ENCODE measurements at places on chromosomes 3 and 15.
A peak's percentile ranks its signal among the peaks of the same experiment; 100 is the strongest.

DNA sequence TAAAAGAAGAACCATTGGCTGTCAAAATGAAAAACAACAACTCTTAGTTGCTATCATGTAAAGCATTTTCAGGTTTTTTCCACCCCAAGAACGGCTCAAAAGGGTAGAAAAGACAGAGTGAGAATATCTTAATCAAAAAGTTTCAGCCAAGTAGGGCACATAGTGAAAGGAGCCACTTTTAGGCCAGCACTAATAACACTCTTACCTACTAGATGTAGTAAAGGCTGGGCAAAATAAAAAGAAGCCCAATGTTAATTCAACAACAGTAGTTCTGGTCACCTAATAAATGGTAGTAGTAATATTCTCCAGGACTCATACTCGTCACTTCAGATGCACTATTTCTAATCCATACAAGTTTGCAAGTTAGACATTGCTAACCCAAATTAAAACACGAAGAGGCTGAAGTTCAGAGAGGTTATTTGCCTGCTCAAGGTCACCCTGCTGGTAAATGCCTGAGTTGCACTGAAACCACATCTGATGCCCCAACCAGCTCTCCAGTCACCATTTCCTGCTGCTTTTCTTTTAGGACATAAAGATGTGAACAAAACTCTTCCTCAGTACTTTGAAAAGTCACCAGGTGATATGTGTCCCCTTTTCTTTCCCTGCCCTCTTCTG, 7.5 kb downstream of the GOLIM4 start:
- DNase-seq: no peak

DNA sequence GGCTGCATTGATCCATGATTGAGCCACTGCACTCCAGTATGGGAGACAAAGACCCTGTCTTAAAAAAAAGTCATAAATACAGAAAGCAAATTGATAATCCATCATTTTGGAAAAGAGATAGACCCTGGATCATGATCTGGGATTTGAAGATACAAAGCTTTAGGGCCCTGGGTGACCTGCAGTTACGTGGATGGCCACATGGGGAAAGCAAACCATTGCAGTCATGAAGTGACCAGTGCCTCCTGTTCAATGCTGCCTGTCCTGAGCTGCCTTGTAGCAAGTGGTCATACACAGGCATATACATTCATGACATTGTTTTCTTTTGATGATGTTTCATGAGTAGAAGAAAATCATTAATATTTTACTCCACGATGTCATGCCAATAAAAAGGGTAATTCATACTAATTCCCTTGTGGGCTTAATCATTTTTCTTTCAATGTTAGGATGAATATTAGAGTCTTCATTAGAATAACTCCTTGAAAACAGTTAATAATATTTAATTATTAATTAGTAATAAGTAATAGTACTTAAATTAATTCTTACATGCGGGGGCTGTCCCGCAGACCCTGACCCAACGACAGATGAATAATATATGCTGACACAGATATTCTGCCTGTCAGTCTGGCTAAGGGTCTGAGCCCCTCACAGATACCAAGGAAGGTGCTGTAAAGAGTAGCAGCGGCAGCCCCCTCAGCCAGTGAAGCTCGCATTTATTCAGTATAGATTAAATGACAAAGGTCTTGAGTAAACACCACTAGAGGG, 109.0 kb upstream of the UNC13C start:
- no peak for DNase-seq

- DNase-seq: no peak
These were observed 15.2 kb upstream of the GBE1 start for GRCh38 chr3:81776643-81777042.

DNA sequence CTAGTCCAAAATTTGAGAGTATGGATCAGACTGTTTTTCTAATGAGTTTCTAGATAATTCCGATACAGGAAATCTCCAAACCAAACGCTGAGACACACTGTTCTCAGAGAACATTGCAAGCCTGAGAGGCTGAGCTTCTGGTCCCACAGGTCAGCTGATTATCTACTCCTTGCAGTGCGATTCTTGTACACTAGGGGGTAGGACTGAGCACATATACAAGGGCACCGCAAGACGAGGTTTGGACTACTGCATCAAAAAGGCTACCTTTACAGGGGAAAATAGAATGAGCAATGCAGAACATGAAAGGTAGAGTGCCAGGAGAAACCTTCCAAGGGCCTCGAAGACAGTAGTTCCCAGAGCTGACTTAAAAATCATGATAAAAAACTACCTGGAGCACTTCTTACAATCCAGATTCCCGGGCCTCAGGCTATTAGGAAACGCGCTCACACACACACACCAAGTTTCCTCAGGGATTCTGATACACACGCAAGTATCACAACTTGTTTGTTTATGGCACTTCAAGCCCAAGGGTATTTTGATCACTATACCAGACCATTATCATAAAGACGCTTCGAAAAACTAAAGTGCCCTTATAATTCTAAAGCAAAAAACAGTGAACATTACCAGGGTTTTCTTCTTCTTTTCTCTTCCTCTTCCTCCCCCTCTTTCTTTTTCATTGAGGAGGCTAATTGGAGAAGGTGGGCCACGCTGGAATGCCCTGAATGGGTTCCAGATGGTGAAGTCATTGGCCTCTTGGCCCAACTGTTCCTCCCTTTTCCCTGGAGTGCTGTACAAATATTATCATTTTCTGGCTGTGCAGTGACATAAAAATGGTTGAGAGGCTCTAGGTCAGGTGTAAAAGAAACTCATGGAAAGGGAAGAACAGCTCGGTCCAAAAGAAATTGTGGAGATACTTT, 61.8 kb downstream of the SLC12A8 start:
- DNase-seq: peak; percentile 9

DNA sequence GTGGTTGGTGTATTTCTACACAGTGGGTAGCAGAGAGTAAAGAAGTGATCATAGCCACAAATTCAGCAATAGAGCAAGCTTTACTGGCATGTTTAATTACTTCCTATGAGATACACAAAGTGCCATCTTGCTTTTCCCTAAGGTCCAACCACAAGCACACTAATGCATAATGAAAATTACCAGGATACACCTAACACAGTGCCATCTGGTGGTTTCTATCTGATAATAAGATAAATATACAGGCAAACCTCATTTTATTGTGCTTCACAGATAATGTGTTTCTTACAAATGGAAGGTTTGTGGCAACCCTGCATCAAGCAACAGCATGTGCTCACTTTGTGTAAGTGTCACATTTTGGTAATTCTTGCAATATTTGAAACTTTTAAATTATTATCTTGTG, 223.0 kb downstream of the NSUN3 start:
- peak; percentile 10 for DNase-seq

GRCh38 chr3:52195823-52196331, 2.1 kb upstream of the ALAS1 start:
- no peak for DNase-seq

- DNase-seq: no peak
These were observed 55.3 kb downstream of the TRAT1 start for GRCh38 chr3:108877901-108878300.

GRCh38 chr3:10758304-10759037, 57.6 kb upstream of the SLC6A11 start:
- DNase-seq: peak; percentile 70

GRCh38 chr3:14151471-14152083, 26.7 kb downstream of the TMEM43 start:
- DNase-seq: no peak

DNA sequence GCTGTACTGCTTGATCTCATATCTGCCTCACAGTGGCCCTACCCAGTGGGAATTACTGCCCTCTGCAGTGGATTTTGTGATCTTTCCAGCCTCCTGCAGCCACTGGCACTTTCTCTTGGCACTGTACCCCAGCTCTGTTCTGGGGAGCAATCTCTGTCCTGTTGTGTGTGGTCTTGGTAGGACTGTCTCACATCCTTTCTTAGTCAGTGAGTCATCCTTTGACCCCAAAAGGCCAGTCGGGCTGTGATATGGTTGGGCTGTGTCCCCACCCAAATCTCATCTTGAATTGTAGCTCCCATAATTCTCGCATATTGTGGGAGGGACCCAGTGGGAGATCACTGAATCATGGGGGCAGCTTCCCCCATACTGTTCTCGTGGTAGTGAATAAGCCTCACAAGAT, 133.3 kb upstream of the TPM1 start:
- no peak for DNase-seq

- DNase-seq: no peak
These were observed 3.6 kb upstream of the LIMD1 start for GRCh38 chr3:45590822-45591546.

- DNase-seq: peak; percentile 8
These were observed 298.5 kb downstream of the IGSF11 start for GRCh38 chr3:118736107-118736506.

DNA sequence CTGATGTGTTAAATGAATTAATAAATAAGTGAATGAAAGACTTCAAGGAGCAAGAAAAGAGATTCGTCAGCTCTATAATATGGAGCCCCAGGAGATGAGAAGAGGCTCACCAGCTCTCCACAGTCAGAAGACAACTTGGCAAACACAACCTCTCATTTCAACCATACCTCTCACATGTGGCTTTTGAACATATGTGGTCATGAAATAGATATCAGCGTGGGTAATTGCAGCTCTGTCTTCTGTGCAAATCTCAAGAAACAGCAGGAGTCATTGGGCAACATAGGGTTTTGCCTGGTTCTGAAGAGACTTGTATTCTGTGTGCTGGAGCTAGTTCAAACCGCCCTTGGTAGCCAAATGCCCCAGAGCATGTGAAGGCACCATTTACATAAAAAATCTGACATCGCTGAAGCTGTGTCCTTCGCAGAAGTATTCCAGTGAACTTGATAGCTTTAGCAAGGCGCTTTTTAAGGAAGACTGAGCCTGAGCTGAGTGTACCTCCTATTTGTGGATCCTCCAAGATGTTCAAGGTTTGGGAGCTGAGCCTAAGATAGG, 8.4 kb downstream of the CX3CR1 start:
- no peak for DNase-seq

GRCh38 chr3:134072881-134073582, 43.3 kb upstream of the SLCO2A1 start:
- no peak for DNase-seq

DNA sequence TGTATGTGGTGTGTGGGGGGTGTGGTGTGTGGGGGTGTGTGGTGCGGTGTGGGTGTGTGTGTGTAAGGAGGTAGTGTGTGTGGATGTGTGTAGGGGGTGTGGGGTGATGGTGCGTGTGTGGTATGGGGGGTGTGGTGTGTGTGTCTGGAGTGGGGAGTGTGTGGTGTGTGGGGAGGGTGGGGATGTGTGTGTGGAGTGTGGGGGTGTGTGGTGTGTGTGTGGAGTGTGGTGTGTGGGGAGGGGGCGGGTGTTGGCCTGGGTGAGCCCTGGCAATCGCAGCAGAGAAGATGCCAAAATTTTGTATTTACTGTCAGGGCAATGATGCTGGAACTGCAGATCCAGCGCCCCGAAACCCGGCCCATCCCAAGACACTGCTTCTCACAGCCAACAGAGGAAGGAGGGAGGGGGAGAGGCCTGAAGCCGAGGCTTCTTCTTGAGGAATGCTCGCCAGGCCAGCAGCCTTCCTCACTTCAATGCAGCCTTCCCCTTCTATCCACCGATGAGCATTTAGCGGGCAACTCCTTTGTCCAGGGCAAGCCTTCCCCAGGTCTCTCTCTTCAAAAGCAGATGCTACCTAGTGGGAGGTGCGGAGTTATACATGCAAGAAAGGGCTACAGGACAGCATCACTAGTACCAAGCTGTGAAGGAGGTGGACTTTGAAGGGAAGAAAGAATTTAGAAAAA, 11.9 kb upstream of the SRP14 start:
- DNase-seq: no peak

DNA sequence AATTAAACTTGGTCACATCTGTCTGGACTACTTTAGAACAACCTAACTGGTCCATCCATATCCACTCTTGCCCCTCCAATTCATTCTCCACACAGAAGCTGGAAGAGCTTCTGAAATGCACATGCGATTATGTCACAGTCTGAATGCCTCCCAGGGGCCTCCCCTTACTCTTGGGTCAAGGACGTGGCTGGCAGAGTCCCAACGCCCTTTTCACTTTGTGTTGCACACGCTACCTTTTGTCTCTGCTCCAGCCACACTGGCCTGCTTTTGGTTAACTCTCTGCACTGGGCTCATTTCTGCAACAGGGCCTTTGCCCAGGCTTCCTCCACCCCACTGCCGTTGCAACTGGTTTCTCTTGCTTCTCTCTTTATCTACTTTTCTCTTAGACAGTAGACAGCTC, 245.2 kb downstream of the IL20RB start:
- no peak for DNase-seq

DNA sequence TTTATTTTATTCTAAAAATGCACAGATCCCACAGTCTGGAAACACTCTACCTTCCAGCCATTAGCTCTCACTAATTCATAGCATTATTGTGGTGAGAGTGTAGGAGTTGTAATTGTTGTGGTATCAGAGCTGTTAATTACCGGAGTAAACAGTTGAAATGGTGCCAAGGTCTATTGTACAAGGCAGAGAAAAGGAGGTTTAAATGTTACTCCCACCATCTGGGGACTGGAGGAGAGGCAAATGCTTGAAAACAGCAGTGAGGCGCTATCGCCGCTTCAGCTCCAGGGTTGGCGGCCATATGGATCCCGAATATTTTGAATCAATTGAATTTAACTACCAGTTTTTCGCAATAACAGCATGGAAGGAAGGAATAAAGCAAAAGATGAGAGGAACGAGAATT, 113.1 kb upstream of the C15orf61 start:
- peak; percentile 78 for DNase-seq

DNA sequence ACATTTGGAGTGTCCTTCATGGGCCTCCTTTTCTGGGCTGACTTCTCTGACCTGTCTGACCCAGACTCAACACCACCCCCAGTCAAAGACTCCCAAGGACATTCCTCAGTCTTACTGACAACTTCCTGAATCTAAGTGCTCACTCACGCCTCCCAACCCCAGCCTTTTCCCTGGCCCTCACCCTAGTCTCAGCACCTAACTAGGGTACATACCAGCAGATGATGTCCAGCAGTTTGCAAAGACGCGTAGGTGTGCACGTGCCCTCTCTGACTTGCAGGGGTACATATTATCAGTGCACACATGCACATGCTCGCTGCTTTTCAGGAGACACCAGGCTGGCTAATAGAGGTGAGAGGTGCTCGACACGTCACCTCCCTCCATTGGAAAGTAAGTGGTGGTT, 38.7 kb upstream of the SLCO2A1 start:
- no peak for DNase-seq

DNA sequence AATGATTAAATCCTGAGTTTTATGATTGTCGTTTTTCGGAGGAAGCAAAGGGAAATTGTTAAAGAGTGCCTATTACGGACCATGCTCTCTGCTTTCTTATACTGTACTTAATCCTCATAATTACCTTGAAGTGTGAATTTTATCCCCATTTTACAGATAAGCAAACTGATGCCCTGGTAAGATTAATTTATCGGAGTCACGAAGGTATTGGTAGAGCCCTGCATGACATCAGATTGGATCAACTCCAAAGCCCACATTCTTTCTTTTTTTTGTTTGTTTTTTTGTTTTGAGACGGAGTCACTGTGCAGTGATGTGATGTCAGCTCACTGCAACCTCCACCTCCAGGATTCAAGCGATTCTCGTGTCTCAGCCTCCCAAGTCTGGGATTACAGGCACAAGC, 1.6 kb upstream of the GNB4 start:
- DNase-seq: no peak

DNA sequence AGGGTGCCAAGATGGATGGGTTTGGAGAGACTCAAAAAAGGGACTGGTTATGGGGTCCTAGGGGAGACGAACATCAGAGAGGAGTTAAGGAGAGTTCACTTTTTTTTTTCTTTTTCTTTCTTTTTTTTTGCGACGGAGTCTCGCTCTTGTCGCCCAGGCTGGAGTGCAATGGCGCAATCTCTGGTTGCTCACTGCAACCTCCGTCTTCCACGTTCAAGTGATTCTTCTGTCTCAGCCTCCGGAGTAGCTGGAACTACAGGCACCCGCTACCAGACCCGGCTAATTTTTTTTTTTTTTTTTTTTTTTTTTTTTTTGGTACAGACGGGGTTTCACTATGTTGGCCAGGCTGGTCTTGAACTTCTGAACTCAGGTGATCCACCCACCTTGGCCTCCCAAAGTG, 1.2 kb downstream of the SPINT1 start:
- no peak for DNase-seq
